ENCODE measurements at places on chromosomes 16 and 17.

DNA sequence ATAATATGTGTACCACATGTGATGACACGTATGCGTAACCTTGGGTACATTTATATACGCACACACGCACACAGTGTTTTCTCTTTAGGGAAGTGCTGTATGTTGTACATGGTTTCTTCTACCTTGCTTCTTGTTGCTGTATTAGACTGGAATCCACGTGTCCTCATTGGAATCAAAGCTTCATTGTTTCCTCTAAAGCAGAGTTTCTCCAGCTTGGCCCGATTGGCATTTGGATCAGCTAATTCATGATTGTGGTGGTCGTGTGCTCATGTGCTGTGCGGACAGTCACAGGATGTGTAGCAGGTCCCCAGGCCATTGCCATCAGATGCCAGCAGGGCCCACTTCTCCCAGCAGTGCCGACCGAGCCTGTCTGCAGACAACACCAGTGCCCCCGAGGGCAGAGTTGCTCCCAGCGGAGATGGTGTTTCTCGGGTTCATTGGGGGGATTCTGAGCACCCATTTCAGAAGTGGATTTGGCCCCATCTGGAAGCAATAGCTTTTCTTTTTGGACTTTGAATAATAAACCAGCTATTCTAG is 148.4 kb downstream of the RPTOR start:
- no peak for DNase-seq

DNA sequence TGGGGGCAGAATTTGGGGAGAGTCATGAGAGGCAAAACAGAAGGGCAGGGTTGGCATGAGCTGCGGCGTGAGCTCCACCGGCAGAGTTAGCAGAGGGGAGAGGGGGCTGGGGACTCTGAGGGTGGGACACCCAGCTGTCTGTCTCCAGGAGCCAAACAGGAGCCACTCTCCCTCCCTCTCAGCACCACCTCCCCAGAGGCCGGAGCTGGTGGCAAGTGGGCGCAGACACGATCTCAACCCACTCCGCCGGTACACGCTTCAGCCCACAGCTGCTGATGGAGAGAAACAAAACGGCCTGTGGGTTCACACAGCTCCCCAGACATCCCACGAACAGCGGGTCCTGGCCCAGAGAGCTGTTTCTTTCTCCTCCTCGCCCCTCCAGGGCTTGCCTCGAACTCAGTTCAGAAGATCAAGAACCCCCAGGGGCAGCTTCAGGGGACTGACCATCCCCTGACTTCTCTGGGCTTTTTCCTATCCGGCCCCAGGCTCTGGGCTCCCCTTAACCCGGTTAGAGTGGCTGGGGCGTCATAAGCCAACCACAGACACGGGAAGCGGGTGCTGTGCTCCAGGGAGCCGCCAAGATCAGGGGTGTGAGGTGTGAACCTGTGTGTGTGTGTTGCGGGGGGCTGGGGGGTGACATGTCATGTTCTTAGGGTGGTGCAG is 7.6 kb downstream of the RHBDF2 start:
- peak; percentile 32 for DNase-seq

DNA sequence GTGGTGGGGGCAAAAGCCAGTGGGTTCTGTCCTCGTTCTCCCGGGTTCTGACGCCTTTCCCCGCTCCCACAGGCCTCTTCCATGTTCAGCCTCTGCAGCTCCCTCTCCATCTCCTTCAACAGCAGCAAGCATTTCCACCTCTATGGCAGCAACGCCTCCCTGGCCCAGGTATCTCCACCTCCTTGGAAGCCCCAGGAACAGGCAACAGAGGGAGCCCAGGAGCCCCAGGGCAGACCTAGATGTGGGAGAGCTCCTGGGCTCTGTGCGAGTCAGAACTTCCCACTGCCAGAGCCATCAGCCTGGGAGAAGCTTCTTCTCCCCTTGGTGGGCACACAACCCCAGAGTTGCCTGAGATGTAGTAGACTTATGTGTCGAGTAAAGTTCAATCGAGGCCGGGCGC is 7.8 kb downstream of the ZNF768 start:
- no peak for DNase-seq

DNA sequence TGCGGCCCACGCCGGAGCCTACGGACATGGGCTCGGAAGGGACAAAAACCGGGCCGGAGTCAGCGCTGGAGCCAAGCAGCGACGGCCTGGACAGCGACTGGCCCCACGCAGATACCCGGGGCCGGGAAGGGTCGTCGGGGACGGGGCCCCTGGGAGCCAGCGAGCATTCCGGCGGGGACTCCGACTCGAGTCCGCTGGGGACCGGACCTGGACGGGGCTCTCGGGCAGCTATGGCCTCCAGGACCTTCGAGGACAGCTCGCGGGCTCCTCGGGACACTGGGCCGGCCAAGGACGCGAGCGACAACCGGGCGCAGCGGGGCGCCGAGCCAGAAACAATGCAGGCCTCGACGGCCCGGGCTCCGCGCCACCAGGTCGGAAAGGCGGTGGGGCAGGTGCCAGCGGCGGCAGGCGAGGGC is 1.0 kb downstream of the MYO15B start:
- DNase-seq: no peak

- no peak for DNase-seq
Observed at GRCh38 chr17:45578516-45579455, 88.3 kb upstream of the PLEKHM1 start.

DNA sequence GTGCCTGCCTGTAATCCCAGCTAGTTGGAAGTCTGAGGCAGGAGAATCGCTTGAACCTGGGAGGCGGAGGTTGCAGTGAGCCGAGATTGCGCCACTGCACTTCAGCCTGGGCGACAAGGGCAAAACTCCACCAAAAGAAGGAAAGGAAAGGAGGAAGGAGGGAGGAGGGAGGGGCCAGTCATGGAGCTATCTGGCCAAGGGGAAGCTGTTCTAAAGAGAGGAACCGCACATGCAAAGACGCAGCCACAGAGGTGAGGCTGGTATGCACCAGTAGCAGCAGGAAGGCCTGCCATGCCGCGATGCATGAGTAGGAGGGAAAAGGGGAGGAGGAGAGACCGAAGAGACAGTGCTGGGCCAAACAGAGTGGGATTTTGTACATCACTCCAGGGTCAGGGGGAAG is 35.9 kb downstream of the HSBP1 start:
- DNase-seq: no peak

DNA sequence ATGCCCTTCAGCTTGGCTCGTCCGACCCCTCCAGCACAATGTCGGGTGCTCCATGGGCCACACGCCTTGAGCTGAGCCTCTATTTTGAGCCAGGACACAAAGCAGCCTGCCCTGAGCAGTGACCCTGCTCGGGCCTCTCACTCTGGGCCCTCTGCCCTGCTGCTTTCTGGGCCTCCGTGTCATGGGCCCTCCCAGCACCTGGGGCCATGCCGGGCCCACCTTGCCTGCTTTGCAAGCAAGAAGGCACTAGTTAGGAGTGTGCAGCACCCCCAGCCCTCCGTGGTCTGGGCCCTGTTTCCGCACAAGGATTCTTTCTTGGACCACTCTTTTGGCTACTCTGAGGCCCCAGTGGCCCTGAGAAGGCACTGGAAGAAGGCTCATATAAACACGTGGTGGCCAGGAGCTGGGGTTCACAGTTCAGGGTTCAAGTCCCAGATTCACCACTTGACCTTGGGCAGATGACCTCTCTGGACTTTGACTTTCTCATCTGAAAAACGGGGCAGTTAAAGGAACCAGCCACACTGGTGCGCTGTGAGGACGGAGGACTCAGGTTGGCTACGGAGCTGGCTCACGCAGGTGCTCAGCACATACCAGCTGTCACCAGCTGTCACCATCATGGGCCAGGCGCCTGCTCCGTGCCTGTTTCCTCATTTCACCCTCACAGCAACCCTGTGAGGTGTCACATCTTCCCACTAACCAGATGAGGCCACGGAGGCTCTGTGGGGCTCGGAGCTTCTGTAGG is 166.0 kb upstream of the GSE1 start:
- DNase-seq: no peak

GRCh38 chr17:19275457-19276127 is 38.4 kb downstream of the EPN2 start:
- DNase-seq: no peak

GRCh38 chr16:81204798-81205680 is 33.5 kb upstream of the BCO1 start:
- DNase-seq: peak; percentile 8

DNA sequence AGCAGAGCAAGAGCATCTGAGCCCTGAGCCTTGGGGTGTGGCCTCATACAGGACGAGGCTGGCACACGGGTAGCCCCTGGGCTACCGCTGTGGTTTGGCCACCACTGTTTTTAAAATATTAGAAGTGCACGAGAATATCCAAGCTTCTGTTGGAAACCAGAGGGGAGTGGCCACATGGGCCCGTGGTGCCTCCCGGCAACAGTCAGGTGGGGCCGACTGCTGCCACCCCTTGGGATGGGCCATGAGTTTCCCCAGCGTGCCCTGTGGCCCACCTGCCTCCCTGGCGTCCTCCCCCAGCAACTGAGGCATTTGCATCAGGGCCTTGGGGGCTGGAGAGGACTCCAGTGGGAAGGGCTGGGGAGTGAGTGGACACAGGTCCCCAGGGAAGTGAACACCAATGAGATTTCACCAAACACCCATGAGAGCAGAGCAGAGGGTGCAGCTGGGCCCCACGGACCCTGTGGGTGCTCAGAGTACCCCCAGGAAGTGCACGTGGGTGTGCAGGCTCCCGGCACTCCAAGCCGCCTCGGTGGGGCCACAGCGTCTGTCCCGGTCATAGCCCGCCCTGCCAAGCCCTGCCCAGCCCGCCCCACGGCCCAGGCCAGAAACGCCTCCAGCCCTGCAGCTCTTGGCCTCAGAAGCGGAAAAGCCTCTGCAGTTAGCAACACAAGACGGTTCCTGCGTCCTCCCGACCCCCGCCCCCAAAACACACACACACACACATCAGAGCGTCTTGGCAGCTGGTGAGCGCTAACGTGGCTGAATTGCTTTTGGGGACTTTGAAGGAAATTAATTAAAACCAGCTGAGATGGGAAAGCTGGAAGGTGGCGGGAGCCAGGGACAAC is 22.7 kb downstream of the ZNF469 start:
- no peak for DNase-seq

DNA sequence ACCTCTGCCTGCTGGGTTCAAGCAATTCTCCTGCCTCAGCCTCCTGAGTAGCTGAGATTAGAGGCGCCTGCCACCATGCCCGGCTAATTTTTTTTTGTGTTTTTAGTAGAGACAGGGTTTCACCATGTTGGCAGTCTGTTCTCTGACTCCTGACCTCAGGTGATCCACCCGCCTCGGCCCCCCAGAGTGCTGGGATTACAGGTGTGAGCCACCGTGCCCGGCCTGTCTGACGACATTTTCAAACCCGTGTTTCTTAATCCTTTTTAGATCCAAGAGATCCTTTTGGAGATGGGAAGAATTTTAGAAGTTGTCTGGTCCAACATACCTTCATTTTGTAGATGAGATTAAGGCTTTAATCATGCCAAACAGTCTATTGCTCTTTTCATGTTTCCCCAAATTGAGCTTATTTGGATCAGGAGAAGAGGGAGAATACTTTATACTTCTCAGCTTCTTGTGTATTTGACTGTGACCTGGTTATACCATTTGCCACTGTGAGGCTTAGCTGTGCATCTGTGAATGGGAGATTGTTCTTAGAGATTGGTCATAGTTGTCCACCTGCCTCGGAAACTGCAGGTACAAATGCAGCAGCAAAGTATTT is 25.8 kb downstream of the USP10 start:
- DNase-seq: no peak

DNA sequence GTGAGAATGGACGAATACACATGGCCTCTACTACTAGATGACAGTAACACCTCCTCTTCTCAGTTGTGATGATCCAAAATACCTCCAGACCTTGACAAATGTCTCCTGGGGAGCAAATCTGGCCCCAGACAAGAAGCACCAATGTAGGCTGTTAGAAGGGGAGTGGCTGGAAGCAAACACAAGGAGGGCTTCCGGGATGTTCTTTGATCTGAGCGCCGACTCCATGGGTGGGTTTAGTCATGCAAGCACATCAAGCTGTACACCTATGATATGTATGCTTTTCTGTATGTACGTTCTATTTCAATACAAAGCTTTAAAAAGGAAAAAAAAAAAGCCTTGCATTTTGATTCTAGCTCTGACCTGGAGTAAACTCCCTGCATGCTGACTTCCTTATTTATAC is 61.4 kb downstream of the ARHGAP17 start:
- no peak for DNase-seq

GRCh38 chr17:4764595-4764994 is 7.1 kb upstream of the TM4SF5 start:
- no peak for DNase-seq

GRCh38 chr17:28469376-28469775 is 4.1 kb upstream of the SLC13A2 start:
- no peak for DNase-seq

DNA sequence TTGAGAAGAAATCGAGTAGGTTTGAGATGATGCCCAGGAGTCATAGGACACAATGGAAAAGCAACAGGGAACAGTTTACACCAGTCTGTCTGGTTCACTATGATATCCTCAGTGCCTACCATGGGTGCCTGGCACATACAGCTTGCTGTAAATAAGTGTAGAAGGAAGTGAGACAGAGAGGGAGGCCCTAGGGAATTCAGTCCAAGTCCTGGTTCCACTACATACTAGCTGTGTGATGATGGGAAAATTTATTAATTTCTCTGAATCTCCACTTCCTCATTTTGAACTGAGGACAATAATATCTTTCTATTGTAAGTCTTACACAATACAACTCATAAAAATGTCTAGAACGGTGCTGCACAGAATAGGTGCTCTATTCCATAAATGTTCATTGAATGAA is 53.3 kb upstream of the LYRM9 start:
- DNase-seq: no peak

GRCh38 chr17:73343168-73343634 is 31.4 kb upstream of the CDC42EP4 start:
- DNase-seq: no peak

Measured in central memory CD4-positive, alpha-beta T cell (primary cell).